ENCODE measurements at places on chromosomes 11 and 22. TPM values are rescaled to one million over a fixed set of nuclear protein-coding genes. Genes with fewer than 3 reads are reported as not detected.

PHLDB1 gene
- total RNA-seq, result 0.90 TPM

PKP3 gene
- 0.11 TPM for total RNA-seq

TBCEL gene
- total RNA-seq, result 7.2 TPM

UBASH3B gene
- 37.6 TPM for total RNA-seq

AQP11 gene
- 0.22 TPM for total RNA-seq

C11orf65 gene
- total RNA-seq, result 0.92 TPM

OR4A16 gene
- total RNA-seq, result not detected

GAS2 gene
- total RNA-seq, result 1.5 TPM

VPS37C gene
- total RNA-seq, result 16.1 TPM

SPON1 gene
- total RNA-seq, result 0.82 TPM

CABP4 gene
- total RNA-seq, result 1.5 TPM

OR8G1 gene
- total RNA-seq, result not detected

KIF18A gene
- 2.9 TPM for total RNA-seq

ADM2 gene
- 8.2 TPM for total RNA-seq

MYOD1 gene
- not detected for total RNA-seq

RAB3IL1 gene
- total RNA-seq, result 1.4 TPM

OR51B6 gene
- total RNA-seq, result not detected

C22orf23 gene
- total RNA-seq, result not detected

CDC42EP2 gene
- 1.3 TPM for total RNA-seq

MMP27 gene
- not detected for total RNA-seq

VSIG10L2 gene
- total RNA-seq, result not detected

C11orf58 gene
- total RNA-seq, result 166 TPM

OR2AG1 gene
- not detected for total RNA-seq

TSGA10IP gene
- total RNA-seq, result not detected

TTC36 gene
- 1.1 TPM for total RNA-seq

KCNC1 gene
- not detected for total RNA-seq

CSKMT gene
- 73.0 TPM for total RNA-seq

BTG4 gene
- not detected for total RNA-seq

ATP5MG gene
- 266 TPM for total RNA-seq

OR2D2 gene
- total RNA-seq, result not detected

ZNF280A gene
- not detected for total RNA-seq

IRAG1 gene
- 0.14 TPM for total RNA-seq

IL17RA gene
- 14.1 TPM for total RNA-seq

ARAP1 gene
- 52.3 TPM for total RNA-seq

All from activated T-cell treated with anti-CD3 and anti-CD28 coated beads, Interleukin-2, amount 50 U/mL, for 4 hours (primary cell).